ENCODE measurements at places on chromosomes 3 and 15. TPM values are rescaled to one million over a fixed set of nuclear protein-coding genes. Genes with fewer than 3 reads are reported as not detected.

The MUSTN1 gene
- not detected for total RNA-seq

The GOLGA6L6 gene
- not detected for total RNA-seq

The SHF gene
- total RNA-seq, result 15.4 TPM

The CLSTN2 gene
- total RNA-seq, result 0.24 TPM

The RAD51 gene
- 4.2 TPM for total RNA-seq

The UBAP1L gene
- total RNA-seq, result 2.5 TPM

The GABRR3 gene
- total RNA-seq, result not detected

The CILP gene
- under 0.01 TPM for total RNA-seq

The HAPLN3 gene
- 11.0 TPM for total RNA-seq

The LRRIQ4 gene
- total RNA-seq, result not detected

The OR5K2 gene
- total RNA-seq, result not detected

The AP3B2 gene
- total RNA-seq, result 0.26 TPM

The ATP2C1 gene
- total RNA-seq, result 45.0 TPM
